NAMALWA (cell line): ENCODE measurements at places on chromosomes 5 and 9.
A peak's percentile ranks its signal among the peaks of the same experiment; 100 is the strongest.

- DNase-seq = no peak
Observed at GRCh38 chr5:36611520-36612274, 5.3 kb downstream of the SLC1A3 start.

DNA sequence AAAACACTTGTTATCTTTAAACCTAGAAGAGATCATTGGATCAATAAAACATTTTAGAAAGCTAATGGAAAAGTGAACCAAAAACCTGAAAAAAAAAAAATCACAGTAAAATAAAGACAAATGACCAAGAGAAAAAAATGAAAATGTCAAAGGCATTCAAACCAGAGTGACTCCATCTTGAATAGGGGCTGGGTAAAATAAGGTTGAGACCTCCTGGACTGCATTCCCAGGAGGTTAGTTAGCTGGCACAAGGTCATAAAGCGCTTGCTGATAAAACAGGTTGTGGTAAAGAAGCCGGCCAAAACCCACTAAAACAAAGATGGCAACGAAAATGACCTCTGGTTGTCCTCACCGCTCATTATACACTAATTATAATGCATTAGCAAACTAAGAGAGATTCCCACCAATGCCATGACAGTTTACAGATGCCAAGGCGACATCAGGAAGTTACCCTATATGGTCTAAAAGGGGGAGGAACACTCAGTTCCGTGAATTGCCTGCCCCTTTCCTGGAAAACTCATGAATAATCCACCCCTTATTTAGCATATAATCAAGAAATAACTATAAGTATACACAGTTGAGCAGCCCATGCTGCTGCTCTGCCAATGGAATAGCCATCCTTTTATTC lies 116.7 kb upstream of the NEK6 start:
- peak; percentile 65 for DNase-seq

DNA sequence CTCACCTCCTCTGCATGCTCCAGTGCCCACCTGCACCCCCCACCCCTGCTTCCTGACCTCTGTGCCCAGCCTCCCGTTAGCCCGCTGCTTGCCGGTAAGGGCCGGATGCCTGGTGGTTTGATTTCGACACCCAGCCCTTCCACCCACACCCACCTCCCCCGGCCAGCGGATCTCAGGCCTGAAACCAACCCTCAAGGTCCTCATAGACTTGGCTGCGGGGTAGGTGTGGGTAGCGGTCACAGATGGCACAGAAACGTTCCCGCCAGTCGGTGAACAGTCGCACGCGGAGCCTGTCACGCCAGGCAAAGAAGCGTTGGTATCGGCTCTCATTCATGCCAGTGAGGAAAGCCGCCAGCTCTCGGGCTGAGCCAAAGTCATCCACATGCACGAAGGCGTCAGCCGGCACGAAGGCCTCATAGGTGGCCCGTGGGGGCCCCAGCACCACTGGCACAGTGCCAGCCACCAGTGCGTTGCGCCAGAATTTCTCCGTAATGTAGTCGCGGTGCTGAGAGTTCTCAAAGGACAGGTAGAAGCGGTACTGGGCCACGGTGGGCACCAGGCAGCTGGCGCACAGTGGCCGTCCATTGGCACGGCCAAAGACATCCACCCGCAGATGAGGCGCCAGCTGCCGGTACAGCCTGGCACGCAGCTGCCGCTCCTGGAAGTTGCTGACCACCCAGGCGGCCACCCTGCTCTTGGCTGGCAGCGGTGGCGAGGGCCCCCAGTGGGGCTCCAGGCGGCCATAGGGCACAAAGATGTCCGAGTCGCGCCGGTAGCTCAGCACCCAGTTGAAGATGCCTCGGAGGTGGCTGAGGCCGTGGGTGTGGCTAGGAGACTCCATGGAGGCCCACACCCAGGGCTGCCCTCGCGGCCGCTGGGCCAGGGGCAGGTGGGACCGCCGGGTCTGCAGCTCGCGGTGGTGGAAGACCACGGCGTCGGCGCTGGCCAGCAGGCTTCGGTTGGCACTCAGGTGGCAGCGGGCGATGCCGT lies 1.1 kb downstream of the FUT7 start:
- no peak for DNase-seq

DNA sequence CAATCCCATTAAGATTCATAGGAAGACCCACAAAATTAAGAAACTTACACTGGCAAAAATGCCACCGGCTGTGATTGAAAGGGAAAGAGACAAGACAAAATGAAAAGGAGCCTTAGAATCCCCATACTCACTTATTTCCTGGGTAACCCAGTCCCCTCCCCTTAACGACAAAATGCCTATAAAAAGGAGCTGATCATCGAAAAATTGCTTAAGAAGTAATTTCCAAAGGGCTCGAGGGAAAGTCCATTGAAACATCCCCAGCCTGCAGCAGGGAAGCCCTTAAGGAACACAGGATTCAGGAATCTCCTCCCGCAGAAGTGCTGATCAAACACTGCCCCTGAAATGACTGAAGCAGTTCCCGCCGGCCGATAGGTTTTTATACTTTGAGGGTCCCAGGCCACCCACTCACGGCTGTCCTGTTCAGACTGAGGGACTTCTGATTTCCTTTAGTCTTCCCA lies 677 bp upstream of the ZNF79 start:
- no peak for DNase-seq

DNA sequence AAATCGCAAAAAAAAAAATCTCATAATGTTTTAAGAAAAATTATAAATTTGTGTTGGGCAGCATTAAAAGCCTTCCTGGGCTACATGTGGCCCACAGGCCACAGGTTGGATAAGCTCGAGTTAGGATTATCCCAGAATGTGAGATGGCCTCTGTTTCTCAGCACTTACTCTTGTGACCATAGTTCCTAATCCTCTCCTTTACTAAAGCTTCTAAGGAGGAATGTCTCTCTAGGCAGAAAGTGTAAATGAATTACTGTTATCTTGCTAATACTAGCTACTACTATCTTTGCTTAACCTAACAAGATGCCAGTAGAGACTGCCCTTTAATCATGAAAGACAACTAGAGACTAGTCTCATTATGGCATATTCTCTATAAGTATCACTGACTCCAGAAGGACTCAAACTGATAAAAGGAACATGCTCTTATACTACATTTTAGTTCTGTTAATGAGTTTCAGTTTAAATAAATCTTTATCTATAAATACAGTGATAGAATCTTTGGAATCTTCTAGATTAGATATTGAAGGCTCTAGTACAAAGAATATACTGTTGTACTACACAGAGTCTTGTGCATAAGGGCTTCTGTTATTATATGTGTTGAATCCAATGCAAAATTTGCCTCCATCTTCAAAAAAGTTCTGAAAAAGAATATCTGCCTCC lies 13.8 kb downstream of the INVS start:
- DNase-seq = no peak

DNA sequence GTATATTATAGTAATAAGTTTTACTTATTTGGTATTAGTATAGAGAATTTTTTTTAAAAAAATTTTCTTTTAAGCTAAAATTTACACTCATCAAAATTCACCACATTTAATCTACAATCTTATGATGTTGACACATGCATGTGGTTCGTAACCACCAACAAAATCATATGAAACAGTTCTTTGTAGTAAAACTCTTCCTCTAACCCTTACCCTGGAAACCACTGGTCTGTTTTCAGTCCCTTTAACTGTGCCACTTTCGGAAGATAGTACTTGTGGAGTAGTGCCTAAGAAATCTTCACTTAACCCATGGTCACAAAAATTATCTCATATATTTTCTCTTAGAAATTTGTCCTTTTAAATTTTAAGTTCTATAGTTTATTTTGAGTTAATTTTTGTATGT lies 1498.8 kb downstream of the MAT2B start:
- no peak for DNase-seq

- no peak for DNase-seq
Observed at GRCh38 chr5:137036640-137037039, 462.5 kb downstream of the SPOCK1 start.

GRCh38 chr5:128123936-128124335 lies 40.4 kb downstream of the SLC12A2 start:
- no peak for DNase-seq

DNA sequence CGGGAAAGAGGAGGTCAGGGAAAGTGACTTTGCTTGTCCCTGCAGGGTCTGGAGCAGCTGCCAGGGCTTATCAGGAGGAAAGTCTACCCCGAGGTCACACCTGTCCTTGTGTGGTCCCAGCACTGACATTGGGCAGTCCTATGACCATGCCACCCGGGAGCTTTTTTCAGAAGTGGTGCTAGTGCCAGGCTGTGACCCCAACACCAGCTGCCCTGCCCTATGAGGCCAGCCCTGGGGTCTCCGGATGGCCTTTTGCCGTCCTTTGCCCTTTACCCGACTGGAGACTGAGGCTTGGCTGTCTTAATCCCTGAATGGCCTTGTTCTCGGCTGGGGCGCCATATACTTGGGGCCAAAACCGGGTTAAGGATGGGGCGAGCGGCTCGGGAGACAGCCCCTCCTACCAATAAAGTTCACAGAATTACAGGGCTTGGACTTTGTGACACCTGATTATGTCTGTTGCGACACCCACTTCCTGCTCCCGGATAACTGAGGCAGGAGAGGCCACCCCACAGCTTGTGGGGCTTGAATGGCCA lies 22.2 kb upstream of the SLC9A3 start:
- no peak for DNase-seq

DNA sequence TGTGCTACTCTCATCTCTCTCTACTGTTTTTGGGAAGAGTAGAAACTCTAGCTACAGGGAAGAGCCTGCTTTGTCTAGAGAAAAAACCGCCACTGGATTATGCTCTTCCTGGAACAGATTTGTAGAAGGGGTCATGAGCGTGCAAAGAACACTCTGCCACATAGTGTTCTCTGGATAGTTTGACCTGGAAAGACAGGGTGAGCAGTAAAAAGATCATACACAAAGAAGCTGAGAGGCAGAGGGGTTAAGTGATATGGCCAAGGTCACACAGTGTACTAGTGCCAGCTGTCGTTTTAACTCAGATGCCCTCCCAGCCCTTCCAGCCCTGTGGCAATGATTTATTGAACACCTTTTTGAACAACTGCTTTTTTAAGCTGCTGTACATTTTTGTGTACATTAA lies 182.2 kb downstream of the NNT start:
- no peak for DNase-seq

GRCh38 chr5:31470608-31471007 lies 61.3 kb downstream of the DROSHA start:
- no peak for DNase-seq

DNA sequence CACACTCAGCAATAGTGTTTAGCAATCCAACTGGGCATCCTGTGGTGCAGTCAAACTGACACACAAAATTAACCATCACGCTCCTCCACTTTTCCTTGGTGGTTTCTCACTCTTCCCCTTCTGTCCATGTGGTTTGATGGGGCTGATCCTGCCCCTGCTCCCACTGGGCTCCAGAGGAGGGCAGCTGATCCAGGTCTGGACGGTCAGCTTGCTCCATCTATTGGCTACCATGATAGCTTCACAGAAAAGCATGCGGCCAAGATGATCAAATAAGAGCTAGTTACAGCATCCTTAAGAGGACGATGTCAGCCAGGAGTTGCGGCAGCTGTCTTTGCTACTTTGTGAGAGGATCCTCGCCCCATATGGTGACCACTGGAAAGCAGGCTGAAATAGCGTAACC lies 29.6 kb upstream of the RANBP17 start:
- no peak for DNase-seq

- DNase-seq = peak; percentile 8
Observed at GRCh38 chr5:68433923-68434879, 218.6 kb downstream of the PIK3R1 start.

DNA sequence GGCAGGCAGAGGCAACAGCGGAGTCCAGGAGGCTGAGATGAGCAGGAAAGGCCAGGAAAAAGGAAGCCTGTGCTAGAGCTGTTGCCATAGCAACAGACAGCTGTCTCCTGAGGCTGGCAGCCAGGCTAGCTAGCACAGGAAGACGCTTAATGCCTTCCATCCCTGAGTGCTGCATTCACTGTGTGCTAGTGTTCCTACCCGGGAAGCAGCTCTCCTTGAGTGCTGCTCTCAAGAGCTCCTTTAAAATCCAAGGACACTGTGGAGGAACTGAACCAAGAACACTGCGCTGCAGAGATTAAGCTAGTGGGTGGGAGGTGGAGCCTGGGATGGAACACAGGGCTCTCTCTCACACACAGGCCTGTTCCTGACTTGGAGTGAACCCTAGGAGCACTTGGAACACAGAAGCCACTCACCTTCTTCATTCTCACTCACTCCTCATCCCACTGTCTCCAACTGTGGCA lies 53.5 kb upstream of the IL7R start:
- no peak for DNase-seq

GRCh38 chr5:42991404-42992087 lies 48.6 kb downstream of the ANXA2R start:
- DNase-seq = no peak

DNA sequence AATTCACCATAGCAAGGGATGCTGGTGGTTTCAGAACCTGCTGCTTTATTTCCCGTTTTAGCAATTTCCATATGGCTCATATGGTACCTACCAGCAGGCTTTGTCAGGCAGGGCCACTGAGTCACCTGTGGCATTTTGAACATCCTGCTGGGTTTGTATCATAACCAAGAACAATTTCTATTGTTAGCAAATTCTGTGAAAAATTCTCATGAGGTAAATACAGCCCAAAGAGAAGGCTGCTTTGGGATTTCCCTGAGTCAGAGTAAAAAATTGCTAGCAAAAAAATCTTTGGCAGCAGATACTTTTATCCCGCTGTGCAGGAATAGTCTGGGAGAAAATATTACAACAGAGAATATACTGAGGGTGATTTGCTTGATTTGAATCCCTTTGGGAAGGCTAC lies 52.7 kb downstream of the PRR16 start:
- DNase-seq = no peak

GRCh38 chr9:133928248-133928764 lies 63.8 kb downstream of the VAV2 start:
- no peak for DNase-seq

GRCh38 chr9:101705135-101705661 lies 33.2 kb downstream of the GRIN3A start:
- DNase-seq = no peak

GRCh38 chr9:127116088-127116726 lies 6.2 kb downstream of the ANGPTL2 start:
- no peak for DNase-seq

DNA sequence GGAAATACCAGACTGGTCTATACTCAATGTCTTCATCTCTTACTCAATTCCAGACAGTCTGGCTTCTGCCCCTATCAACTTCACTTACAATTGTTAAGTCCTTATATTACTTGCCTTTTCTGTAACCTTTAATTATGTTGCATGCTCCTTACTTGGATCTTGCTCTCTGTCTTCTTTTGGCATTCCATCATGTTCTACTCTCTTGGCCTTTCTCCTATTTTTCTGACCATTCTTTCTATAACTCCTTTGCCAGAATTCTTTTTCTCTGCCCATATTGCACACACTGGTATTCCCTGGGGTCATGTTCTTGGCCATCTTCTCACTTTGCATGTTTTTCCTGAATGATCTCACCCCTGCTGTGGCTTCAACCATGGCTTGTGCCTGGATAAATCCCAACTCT lies 209.8 kb upstream of the ZNF462 start:
- DNase-seq = no peak

- peak; percentile 80 for DNase-seq
Observed at GRCh38 chr5:122192497-122193496, 63.5 kb downstream of the ZNF474 start.

DNA sequence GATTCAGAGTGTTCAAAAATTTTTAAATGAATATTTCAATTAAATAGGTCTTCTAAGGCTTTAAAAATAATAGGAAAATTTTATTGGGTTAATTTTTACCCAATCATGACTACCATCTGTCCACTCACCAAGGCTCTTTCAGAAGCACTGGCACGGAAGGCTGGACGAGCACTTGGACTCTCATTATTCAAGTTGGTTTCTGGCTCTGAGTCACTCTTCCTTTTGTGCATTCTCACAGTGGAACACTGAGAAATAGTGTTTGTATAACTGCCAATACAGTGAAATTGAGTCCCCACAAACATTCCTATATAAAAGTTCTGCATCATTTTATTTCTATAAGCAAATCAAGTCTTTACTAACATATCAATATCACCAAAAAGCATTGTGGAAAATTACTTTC lies 1149.0 kb downstream of the EFNA5 start:
- DNase-seq = no peak
